ENCODE measurements at places on chromosomes 4 and X.

DNA sequence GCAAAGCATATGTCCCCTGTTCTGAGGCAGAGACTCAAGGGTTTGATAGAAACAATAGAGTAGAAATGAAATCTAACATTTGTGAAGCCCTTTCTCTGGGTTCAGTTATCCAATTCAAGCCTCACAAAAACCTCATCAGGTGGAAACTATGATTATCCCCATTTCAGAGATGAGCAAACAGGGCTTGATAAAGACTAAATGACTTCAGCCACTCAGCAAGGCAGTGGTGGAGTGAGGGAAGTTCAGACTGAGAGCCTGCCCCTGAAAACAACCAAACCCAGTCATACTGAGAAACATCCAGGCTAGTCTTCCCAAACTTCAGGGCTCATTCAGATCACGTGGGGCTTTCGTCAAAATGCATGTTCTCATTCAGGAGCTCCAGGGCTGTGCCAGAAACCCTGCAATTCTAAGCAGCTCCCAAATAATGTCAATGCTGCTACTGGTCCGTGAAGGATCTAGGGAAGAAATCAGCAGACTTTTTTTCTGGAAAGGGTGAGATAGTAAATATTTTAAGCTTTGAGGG lies 109.6 kb upstream of the KIT start:
- DNase-seq = no peak

DNA sequence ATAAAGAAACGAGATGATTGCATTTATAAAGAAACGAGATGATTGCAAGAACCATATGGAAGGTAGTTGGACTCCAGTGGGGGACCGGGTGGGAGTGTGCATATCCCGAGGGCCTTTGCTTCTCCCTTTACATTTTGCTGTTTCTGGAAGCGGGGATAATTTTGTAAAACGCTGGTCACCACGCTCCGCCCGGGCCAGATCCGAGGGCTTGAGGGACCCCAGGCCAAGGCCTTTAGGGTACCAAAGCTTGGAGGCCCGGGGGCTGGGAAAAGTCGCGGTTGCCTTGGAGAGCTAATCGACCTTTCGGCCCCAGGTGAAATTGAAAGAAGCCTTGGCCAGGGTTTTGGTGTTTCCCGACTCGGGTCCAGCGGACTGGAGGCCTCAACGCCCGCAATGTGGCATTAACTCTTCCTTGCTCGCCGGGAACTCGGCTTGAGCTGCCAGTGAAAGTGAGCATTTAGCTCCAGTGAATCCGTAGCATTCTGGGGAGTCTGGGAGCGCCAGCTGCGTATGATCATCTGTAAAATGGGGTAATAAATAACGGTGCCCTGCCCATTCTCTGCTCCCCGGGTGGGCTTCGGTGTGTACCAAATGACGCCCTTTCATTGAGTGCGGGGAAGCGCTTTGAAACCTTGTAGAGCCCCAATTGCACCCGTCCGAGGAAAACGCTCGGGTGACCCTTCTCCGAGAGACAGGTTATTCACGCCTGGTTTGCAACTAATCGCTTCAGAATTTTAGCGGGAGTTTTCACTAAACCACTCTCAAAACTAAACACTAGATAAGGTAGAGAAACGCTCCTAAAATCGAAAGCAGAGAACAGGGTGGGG lies 4.5 kb downstream of the NKX3-2 start:
- DNase-seq = no peak

GRCh38 chr4:153292897-153293741 lies 51.4 kb upstream of the MND1 start:
- no peak for DNase-seq

- no peak for DNase-seq
These were observed 11.9 kb upstream of the TRIML1 start for GRCh38 chr4:188127214-188127874.

DNA sequence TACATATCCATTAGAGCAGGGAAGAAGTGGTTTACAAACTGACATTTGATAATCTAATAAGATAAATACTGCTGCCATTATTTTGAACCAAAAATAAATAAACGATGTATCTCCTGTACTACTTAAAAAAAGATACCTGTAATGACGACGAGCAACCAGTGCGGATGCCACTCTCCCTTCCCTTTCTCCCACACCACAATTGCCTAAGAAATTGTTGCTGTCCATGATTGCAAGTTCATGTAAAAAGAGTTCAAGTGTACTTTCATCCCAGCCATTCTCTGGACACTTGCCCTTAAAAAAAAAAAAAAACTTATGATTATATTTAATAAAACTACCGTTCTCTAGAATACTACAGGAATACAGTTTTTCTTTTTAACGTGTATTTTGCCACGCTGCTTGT lies 1.4 kb downstream of the SEPSECS start:
- no peak for DNase-seq

DNA sequence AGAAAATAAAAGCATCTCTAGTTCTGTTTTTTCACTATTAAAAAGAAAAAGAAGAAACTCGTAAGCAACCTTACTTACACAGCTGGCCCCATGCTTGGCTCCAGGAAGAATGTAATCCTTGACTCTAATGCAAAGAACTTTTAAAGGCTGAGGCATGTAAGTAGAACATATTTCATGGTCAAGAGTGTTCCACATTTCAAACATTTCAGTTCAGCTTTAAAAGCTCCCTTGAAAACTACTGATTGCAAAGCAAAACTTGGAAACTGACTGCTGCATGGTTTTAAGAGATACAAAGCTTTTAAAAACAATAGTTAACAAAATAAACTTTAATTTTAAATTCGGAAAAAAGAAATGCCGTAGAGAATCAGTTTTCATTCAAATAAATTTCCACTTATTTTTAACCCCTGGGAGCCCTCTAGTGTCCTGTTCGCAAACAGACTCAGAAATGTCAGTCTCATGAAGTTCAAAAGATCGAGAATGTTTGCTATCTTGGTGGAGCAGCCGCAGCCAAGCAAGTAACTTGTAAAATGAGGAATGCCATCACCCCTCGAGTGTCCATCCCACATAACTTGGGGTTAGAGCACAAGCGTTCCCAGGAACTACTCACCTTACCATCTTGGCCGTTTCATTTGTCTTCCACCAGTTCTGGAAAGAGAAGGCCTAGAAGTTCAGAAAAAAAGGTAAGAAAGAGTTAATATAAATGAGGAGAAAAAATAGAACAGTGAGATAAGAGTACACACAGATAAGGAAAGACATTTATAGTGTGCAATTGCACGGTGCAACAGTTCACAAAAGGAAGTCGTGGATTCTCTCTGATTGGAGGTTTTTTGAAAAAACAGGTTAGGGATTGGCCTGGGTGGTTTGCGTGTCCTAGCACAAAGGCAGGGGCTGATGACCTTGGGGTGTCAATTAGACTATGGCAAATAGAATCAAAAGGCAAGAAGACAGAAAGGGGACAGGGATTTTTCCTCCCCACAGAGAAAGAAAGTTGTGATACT lies at the start of gene GASK1B:
GASK1B (minus strand) TSS at position 765 of the 998 bp plus-strand sequence. CDS start 1,650 bp downstream, outside the sequence.
- no peak for DNase-seq
